Stimulated activated CD8-positive, alpha-beta memory T cell treated with anti-CD3 and anti-CD28 coated beads, Interleukin-7, amount 100 ng/mL, for 48 hours (primary cell): ENCODE measurements at places on chromosomes 12 and 14.

- DNase-seq = peak; percentile 81
Observed at GRCh38 chr12:48865281-48866051, at the start of gene RND1. Gene RND1, minus strand, starts transcription at chr12:48865870. Its CDS starts 103 bp downstream, at chr12:48865767.

GRCh38 chr12:14784471-14784870 lies 18.8 kb downstream of the WBP11 start:
- DNase-seq = no peak

- no peak for DNase-seq
Observed at GRCh38 chr12:91021076-91021475, 16.3 kb upstream of the EPYC start.

DNA sequence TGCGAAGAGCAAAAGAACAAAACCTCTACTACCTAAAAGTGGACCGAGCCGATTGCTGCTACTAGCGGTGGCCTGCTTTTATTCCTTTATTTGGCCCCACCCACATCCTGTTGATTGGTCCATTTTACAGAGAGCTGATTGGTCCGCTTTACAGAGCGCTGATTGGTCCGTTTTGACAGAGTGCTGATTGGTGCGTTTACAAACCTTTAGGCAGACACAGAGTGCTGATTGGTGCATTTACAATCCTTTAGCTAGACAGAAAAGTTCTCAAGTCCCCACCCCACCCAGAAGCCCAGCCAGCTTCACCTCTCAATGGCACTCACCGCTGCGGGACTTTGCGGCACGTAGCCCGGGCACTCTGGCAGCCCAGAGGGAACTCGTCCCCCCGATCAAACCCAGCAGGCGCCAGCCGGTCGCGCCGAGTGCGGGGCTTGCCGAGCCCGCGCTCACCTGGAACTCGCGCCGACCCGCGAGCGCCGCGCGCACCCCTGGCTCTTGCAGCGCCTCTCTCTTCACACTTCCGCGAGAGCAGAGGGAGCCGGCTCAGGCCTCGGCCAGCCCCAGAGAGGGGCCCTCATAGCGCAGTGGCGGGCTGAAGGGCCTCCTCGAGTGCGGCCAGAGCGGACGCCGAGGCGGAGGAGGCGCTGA lies 8.7 kb upstream of the FGD4 start:
- peak; percentile 4 for DNase-seq

- DNase-seq = peak; percentile 21
Observed at GRCh38 chr12:121443193-121443870, 43.4 kb downstream of the RNF34 start.

DNA sequence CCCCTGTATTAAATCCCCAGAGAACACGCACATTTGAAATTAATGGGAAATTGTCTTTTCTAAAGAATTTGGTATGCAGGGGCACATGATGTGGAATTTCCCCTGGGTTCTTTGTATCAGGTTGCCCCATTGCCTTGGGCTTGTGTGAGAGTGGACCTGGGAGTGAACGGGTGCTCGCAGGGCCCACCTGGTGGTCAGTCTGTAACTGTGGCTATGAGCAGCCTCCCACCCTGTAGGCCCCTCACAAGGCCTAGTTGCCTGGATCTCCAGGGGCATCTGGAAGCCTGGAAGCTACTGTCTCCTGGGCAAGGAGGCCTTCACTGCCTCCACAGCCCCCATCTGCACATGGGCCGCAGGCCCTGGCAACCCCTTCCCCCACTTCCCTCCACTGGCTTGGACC lies 96.7 kb downstream of the SLC25A47 start:
- no peak for DNase-seq

DNA sequence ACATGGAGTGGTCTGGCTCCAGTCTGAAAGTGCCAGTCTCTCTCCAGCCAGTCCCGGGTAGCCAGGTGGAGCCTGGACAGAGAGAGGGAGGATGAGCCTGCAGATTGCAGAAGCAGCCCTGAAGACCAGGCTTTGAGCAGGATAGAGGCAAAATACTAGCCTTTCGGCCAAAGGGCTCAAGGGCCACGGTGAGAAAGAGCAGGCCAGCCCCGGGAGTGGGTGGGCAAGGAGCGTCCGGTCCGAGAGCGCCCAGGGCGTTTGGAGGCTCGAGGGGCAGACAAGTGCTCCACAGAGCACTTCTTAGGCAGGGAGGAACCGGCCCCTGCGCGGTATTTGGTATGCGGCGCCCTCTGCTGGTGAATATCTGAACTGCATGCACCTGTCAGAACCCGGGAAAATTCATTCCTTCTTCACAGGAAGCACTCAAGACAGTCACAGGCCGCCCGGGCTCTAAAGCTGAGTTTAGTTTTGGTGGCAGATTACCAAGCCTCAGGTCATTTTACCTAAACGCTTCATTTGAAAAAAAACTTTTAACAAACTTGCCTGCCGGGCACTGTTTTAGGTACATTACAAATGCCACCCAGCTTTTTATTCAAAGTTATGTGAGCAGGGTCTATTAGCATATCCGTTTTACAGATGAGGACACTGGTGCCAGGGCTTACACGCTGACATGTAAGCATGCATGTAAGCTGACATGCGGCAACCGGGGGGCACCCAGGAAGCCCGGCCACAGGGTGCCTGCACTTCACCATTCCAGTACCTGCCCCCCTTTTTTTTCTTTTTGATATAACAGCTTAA lies 21.0 kb upstream of the PSMC1 start:
- DNase-seq = peak; percentile 26

- DNase-seq = no peak
Observed at GRCh38 chr14:65639216-65639615, 226.7 kb downstream of the FUT8 start.

DNA sequence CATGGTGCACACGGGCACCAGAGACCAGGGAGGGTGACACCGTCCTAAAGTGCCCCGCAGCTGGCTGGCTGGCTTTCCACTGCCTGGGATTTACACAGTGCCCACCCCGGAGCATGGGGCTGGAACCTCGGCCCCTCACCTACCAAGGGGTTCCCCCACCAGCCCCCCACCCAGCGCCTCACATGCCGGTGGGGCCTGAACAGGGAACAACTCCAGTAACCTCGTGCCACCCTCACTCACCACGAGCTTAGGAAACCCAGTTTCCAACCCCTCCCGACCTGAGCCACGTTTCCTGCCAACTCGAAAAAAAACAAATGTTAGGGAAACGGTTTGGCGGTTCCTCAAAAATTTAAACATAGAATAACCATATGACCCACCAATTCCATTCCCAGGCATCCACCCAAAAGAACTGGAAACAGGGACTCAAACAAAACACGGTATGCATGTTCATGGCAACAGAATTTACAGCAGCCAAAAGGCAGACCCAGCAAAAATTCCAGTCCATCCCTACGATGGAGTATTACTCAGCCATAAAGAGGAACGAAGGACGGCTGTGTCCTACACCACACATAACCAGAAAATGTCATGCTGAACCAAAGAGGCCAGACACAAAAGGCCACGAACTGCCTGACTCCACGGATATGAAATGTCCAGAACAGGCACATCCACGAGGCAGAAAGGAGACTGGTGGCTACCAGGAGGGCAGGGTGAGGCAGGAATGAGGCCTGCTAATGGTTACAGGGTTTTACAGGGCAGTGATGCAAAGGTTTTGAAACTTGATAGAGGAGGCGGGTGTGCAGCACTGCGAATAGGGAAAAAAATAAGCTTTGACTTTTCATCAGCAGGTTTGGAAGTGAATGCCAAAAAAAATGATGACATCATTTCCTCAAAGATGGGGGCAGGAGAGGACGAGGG lies 68.9 kb downstream of the NCOR2 start:
- DNase-seq = no peak

GRCh38 chr12:40907115-40907527 lies 214.9 kb downstream of the CNTN1 start:
- no peak for DNase-seq

DNA sequence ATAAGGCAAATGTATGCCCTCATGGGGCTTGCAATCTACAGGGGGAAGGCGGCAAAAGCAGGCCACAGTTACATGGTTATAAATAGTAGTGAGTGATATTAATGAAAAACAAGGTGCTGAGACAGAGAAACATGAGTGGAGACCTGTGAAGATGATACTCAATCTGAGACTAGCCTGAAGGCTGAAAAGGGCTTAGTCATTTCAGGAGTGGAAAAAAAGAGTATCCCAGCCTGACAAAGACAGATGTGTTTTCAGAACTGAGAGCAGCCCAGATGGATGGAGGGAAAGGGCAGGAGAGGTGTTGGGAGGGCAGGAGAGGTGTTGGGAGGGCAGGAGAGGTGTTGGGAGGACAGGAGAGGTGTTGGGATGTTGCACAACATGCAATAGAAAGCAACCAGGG lies 181.9 kb downstream of the C12orf42 start:
- no peak for DNase-seq

- peak; percentile 68 for DNase-seq
Observed at GRCh38 chr14:101721951-101722661, 39.4 kb upstream of the PPP2R5C start.

GRCh38 chr12:26726956-26727355 lies 106.0 kb downstream of the ITPR2 start:
- DNase-seq = no peak

GRCh38 chr12:34600592-34601462 lies 578.5 kb downstream of the ALG10 start:
- no peak for DNase-seq

- DNase-seq = no peak
Observed at GRCh38 chr12:46908236-46908935, 82.6 kb upstream of the SLC38A4 start.

- no peak for DNase-seq
Observed at GRCh38 chr12:14514154-14514842, 53.4 kb downstream of the PLBD1 start.

DNA sequence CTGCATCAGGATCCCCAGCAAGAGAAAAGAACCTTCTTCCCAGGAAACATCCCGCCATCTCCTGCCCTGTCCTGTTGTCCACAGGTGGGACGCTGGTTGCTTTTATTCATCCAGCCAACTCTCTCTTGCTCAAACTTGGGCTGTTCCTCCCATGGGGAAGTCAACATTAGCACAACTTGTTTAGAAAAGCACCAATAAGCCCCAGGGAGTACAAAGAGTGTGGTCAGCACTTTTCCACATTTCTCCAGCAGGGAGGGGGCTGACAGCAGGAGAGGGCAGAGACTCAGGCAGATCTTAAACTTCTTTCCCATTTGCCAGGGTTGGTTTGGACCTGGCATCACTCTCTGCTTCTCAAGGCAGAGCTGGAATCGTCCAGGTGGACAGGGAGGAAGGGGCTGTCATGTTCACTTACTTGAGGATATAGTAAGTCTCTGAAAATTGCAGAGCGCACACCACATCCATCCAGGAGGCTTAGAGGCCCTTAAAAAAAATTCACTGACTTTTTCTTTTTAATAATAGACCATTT lies 74.9 kb downstream of the RBM19 start:
- DNase-seq = no peak

DNA sequence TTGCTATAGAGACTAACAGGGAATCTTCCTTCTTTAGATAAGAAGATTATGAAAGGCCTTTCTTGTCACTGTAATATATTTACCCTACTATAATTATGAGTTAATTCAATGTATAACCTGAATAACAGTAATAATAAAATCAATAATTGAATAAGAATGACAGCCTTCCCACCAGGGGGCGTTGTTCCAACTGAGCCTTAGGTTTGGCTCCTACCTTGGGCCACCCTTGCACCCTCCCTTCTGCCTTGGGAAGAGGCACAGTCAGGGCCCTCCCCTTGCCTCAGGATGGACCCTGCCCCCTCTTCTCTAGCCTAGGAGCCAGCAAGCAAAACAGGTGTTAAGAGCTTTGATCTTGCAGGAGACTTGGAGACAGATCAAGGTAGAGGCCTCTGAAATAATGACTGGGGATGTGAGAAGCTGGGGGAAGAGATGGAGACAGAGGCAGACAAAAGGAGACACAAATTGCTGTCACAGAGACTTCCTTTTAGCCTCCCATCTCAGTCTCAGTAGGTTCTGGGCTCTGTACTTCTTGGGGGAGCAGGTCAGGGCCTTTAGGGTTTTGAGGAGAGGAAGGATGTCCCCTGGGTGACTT lies 40.1 kb upstream of the CISTR start:
- DNase-seq = no peak

GRCh38 chr12:44076871-44077270 lies 241.0 kb downstream of the TMEM117 start:
- no peak for DNase-seq

GRCh38 chr12:71782017-71782416 lies 27.4 kb downstream of the RAB21 start:
- DNase-seq = no peak

GRCh38 chr12:14554281-14555007 lies 13.2 kb downstream of the PLBD1 start:
- no peak for DNase-seq

DNA sequence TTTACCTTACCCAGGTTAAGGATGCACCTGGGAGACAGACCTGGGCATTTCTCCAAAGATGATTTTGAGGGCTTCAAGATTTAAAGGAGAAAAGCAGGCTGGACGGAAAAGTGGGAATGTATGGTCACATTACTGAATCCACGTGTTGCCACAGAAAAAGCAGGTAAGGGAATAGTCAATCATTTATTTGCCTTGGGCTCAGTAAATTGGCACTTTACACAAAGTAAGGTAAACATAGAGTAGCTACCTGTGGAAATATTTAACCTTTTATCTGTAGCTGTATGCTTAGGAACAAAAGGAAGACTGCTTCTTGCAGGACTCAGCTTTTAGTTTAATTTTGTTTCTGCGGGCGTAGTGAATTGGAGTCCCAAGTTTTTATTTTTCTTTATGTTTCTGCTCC lies 153.3 kb downstream of the SLCO1B3 start:
- DNase-seq = no peak

DNA sequence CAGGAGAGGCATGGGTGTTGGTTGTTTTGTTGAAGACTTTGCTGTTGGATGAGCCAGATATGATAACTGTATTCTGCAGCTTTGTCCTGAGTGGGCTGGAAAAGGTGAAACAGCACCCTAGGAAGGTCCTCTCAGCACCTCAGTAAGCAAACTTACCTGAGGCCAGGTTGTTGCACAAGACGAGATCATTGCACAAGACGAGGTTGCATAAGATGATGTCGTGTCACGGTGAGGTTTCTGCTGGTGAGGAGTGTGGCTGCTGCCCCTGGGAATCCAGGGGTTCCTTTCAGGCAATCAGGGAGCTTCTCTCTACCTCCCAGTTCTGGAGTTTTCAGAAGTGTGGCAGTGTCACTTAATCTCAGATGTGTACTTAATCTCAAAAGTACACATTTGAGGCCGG lies 85.6 kb downstream of the GLT1D1 start:
- no peak for DNase-seq

GRCh38 chr12:3771853-3772252 lies 18.9 kb upstream of the CRACR2A start:
- no peak for DNase-seq

GRCh38 chr14:34231626-34232025 lies 230.4 kb downstream of the SPTSSA start:
- DNase-seq = no peak

GRCh38 chr14:24992624-24993360 lies 57.2 kb downstream of the STXBP6 start:
- no peak for DNase-seq

DNA sequence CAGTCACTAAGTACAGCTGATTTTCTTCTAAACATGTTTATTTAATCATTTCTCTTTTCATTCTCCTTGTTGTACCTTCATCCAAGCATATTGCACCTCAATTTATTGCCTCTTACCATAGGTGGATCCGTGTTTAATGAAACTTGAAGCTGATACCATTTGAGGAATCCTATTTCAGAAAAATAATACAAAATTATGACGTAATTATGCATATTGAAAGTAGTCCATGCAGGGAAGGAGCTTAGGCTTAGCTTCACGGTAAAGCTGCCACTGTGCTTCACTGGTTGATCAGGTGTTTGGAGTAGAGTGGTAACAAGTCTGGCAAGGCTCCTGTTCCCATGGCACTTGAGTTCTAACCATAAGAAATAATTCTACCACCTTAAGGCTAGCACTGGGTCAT lies 61.0 kb upstream of the CLEC14A start:
- DNase-seq = no peak
